Activated naive CD4-positive, alpha-beta T cell (primary cell): ENCODE measurements at places on chromosomes 7 and 10.

GRCh38 chr10:126673565-126673964 is 3.1 kb upstream of the C10orf90 start:
- no peak for DNase-seq

- no peak for DNase-seq
These were observed 106.7 kb upstream of the CAV2 start for GRCh38 chr7:116392806-116393205.

DNA sequence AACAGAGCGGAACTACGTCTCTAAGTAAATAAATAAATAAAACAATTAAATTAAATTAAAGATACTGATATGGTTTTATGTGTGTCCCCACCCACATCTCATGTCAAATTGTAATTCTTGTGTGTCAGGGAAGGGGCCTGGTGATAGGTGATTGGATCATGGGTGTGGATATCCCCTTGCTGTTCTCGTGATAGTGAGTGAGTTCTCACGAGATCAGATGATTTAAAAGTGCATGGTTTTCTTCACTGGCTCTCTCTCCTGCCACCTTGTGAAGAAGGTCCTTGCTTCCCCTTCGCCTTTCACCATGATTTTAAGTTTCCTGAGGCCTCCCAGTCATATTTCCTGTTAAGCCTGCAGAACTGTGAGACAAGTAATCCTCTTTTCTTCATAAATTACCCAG is 29.0 kb upstream of the OGDHL start:
- no peak for DNase-seq

DNA sequence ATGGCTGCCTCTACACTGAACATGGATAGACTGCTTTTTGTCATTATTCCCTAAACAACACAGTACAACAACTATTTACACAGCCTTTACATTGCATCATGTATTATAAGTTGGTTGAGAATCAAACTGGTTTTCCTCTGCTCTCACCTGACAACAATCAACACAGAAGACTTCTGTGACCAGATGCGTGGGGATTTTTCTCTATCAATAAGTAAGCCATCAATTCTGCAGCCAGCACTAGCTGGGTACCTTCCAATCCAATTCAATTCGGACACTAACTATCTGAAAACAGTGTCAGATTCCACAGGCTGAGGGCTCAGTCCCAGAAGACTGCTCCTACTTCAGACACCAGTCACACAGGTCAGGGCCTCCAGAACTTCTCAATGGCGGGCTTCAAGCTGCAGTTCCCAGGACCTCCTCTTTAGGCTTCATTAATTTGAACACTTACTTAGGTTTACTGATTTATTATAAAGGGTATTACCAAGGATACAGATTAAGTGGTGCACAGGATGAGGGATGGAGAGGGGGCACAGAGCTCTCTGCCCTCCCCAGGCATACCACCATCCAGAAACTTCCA is 36.4 kb upstream of the ASL start:
- no peak for DNase-seq

DNA sequence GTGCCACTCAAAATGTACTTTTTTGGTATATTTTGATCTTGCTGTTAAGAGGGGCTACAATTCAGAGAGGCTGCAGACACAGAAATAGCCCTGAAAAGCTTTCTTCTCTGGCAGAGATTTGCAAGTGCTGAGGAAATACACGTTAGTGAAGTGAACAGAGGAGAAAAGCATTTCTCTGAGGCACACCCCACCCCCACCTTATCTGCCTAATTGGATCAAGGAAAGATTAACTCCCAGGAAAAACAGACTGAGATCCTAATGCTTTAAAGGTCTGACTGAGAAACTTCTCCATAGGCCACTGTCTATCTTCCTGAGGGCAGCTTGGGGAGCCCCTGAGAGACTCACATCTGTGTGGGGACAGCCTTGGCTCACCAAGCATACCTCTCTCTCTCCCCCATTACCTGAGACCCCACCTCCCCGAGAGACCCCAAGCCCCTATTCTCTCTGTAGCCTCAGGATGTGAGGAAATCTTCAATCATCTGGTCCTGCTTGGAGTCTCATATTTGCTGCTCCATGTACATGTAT is 14.8 kb upstream of the AKR1C3 start:
- DNase-seq = no peak

DNA sequence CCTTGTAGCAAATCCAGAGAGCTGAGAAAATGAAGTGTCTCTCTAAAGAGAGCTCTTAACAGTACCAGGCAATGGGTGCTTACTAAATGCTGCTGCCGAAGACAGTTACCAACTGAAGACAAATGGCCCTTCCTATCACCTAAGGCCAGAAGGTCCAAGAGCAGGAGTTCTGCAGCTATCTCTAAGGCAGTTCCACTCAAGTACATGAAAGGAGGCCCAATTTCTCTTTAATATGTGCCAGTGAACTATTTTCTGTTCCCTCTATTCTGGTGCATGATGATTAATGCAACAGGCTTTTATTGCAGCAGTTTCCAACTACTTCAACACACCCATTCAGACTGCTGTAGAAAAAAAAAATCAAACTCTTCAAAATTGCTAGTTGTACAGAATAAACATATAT is 122.5 kb downstream of the SLC25A13 start:
- DNase-seq = no peak

DNA sequence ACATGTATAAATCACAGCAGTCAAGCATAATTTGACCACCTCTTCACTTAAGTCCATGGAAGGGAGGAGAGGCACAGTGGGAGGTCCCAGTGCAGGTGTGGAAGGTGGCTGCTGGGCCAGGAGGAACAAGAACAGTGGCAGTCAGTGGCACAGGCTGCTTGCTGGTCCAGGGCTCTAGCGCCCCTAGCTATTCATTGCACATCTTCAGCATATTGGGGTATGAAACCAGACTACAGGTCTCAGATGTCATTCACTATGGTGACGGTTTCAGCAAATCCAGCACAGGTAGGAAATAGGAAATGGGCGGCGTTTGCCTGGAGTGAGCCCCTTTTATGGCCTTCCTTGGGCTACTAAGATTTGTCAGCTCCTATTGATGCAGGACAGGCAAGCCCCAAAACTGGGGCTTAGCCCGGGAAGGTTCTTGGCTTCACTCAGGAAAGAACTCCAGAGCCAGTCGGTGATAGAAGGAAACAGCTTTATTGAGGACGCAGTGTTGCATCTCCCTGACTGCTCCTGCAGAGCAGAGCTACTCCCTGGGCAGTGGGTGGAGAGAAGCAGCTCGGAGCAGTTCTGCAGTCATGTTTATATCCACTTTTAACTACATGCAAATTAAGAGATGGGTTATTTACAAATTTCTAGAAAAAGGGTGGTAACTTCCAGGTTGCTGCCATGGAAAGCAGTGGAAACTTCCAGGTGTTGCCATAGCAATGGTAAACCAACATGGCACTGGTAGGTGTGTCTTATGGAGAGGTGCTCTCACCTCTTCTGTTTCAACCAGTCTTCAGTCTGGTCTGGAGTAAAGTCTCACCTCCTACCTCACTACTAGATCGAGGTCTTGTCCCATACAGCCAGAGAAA is 608.8 kb downstream of the PARD3 start:
- no peak for DNase-seq

DNA sequence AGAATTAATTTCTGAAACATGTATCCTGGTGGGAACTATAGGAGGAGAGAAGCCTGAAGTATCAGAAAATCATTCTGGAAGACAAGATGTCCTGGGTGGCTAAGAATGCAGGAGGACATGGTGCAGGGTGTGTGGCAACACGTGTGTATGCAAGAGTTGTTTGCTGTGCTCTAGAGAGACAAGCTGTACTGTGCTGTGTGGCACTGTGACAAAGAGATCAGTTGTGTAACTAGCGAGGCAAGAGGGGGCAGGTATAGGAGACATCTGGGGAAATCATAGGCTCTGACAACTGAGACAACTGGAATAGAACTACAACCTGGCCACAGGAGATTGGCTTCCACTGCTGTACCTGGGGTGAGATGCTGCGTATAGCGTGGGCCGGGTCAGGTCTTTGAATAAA is 9.3 kb downstream of the ITGA8 start:
- DNase-seq = no peak

DNA sequence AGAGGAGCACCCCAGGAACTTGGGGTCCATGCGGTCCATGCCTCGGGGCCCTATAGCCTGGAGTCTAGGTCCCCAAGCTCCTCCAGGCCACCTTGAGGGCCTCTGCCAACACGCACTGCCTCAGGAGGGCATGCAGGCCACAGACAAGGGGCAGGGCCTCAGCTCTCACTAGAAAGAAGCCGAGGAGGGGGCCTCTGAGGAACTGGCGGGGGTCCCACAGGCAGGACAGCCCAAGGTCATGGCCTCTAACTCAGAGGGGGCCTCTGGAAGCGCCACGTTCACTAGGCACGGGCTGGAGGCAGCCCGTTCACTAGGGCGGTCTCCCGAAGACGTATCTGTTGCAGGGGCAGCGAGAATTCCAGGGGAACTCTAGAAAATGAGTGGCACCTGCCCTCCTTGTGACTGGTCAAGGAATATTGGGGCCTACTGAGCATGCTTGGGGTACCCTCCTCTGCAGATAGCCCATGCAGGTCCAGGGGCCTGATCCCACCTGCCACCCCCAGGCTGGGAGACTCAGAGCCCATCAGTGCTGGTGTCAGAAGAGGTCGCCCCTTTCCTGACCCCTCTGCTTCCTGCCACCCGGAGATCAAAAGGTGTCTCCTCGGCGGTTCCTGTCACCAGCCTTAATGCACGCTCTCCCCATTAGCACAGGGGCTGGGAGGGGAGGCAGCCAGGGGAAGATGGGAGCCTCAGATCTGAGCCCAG is 86.7 kb upstream of the RET start:
- DNase-seq = no peak

DNA sequence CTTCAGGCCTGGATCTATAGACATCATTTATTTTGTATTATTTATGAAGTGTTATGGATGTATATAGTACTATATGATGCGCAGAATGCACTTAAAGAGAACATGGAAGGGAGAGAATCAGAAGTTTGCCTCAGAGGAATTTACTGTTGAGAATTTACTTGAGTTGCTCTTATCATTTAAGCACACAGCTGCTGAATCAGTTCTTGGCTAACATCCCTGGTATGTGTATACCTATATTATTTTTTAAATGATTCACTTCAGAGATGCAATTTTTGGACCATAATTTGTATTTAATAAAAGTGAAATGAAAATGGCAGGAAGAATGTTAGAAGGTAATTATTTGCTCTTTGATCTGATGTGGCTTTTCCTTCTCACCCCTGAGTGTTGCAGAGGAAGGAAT is 191.6 kb downstream of the BICC1 start:
- DNase-seq = no peak

- no peak for DNase-seq
These were observed 50.7 kb upstream of the GHITM start for GRCh38 chr10:84088626-84089025.

DNA sequence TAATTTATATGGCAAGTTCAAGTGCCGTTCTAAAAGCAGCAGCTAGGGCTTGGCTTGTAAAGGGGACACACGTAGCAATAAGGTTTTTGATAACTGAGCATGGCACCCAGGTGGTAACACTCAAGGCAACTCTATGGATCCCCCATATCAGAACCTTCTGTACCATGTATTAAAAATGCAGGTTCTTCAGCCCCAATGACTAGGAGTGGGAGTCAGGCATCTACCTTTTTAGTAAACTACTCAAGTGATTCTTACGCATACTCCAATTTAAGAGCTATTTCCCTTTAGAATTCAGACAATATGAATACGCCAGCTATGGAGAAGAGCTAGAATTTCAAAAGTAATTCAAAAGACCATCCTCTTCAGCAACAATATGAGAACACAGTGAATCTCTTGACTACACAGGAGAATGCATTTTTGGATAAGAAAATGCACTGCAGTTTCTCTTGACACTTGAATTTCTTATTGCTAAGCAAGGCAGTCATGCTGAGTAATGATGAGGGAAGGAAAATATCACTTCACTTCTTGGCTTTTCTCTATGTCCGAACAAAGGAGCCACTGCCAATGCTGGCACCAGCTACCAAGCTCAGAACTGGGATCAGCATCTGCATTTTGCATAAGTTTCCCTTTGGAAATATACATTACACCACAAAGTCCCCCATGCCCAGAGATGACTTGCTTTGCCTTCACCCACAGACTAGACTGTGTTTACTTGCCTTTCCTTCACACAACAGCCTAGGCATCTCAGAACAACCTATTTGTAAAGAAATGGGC is 53.5 kb downstream of the ABLIM1 start:
- DNase-seq = no peak

DNA sequence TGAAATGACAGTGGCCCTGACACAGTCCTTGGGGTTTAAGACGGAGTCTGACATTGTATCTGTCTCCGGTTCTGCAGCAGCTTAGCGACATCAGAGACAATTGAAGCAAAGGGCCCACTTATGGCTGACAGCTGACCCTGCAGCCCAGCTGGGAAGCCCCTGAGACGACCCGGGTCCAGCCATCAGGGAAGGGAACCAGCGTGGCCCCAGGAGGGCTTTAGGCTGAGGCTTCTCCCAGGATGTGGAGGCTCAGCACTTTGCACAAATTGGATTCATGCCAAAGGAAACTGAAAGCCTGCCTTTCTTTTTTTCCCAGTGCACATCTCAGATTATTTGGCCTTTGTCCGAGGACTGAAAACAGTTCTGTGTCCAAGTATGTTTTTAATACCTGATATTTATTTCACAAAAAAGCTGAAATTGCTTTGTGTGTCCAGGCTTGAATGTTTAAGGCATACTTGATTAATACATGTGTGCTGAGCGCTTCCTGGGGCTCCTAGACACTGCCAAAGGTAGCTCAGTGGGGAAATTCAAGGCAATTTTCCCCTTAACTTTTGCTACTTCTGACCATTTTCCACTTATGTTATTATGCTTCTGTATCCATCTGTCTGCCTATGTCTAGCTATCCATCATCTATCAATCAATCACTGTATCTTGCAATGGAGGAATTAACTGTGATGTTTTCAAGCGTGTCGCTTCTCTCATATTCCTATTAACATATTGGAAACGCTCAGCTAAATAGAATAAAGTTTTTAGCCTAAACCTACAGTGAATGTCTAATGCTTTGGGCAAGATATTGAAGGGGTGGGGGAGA is 34.8 kb downstream of the KLF6 start:
- DNase-seq = no peak

GRCh38 chr10:93999401-93999851 is 5.7 kb downstream of the PLCE1 start:
- no peak for DNase-seq

GRCh38 chr10:71072131-71072822 is 140.1 kb upstream of the UNC5B start:
- no peak for DNase-seq

GRCh38 chr7:48089046-48090003 is at the start of gene UPP1:
Gene UPP1, plus strand, starts transcription at chr7:48089265. Its CDS starts 5,519 bp downstream, at chr7:48094784.
- peak; percentile 80 for DNase-seq

GRCh38 chr10:75246506-75246905 is 10.7 kb upstream of the COMTD1 start:
- no peak for DNase-seq

DNA sequence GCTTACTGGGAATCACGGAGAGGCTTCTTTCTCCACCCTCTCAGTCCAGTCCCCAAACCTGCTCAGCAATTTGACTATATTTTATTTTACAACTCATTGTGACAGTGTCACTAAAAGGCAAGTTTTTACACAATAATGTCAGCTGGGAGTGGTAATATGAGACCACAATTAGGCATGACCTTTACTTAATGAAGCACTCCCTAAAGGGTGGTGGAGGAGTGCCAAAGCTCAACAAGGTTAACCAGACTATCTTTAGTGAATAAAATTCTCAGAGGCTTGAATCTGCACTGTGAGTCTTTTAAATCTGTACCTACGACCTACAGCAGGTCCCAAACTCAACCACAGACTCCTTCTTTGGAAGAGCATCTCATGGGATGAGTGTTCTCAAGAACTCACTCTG is 215.6 kb downstream of the TAX1BP1 start:
- DNase-seq = no peak

- no peak for DNase-seq
These were observed 16.9 kb upstream of the ANKRD1 start for GRCh38 chr10:90937645-90938258.
